ENCODE measurements at places on chromosomes 6 and 20. TPM values are rescaled to one million over a fixed set of nuclear protein-coding genes. Genes with fewer than 3 reads are reported as not detected.

DNA sequence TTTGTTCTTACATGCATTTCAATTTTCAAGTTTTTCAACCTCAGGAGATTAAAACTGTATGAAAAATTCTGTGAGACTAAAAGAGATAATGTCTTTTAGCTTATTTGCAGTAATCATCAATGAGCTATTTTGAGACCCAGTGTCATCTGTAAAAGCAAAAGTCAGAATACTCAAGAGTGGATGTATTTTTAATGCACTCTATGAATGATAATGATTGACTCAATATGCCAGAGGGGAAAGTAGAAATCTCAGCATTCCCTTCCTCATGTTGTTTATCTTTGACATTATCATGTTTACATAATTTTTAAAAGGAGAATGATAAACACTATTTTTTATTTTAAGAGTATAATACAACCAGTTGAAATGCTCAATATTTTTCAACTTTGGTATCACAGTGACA, 162.1 kb downstream of the MMUT start:
- no peak for DNase-seq

GRCh38 chr6:164296411-164296810, 881.9 kb downstream of the QKI start:
- no peak for DNase-seq

GRCh38 chr6:147447835-147448611, 60.5 kb upstream of the SAMD5 start:
- DNase-seq = no peak

- no peak for DNase-seq
These were observed 4.6 kb downstream of the THBS2 start for GRCh38 chr6:169249057-169249456.

DNA sequence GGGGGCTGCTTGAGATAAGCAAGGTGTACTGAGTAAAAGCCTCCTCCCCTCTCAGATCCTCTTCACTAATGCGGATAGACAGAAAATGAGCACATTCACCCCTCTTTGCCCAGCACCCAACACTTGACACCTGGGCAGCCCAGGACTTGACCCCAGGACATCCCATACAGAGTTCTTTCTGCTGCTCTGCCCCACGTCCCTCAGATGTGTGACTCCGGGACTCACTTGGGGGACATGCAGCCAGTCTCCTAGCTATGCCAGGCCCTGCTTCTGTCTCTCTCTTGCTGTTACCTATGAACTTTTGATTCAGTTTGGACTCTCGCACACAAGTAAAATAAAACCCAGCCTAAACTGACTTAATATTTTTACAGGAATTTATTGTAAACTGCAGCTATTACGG, 159.9 kb downstream of the EYA2 start:
- DNase-seq = no peak

DNA sequence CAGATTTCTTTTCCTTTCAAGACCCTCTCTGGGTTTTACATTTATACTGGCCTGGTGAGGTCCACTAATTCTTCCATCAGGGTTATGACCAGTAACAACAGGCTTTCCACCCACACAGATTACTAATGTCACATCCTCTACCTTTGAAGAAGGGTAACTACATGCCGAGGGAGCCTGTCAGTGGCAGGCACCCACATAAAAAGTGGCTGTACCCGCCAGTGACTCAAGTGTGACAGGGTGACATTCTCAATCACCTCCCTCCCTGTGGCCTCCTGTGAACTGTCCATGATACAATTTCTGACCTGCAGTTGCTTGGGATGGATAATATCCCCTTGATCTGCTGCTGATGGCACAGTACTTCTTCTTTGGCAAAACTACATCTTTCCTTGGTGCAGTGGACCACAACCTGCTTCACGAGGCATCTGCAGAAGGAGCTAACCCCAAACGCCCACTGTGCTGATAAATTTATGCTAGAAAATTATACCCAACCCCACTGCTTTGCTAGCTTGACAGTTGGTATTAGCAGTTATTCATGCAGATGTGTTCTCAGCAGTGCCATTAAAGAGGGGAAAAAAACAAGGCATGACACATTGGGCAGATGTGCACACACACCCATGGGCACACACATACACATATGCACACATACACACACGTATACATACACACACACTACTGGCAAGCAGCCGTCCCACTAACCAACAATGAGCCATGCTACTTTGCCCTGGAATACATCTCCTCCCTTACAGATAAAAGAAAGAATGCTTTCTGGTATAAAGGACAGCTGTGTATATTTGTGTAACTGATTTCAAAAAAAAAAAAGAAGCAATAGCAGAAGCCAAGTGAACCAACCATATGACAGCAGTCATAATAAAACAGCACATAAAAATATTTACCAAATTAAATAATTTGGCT, 20.8 kb downstream of the GFOD1 start:
- DNase-seq = no peak

GRCh38 chr20:47440857-47441773, 60.6 kb upstream of the NCOA3 start:
- DNase-seq = no peak

GRCh38 chr6:72620871-72621290, 983 bp upstream of the KCNQ5 start:
- DNase-seq = no peak

GRCh38 chr6:161837854-161838253, 564.0 kb upstream of the AGPAT4 start:
- DNase-seq = no peak

DNA sequence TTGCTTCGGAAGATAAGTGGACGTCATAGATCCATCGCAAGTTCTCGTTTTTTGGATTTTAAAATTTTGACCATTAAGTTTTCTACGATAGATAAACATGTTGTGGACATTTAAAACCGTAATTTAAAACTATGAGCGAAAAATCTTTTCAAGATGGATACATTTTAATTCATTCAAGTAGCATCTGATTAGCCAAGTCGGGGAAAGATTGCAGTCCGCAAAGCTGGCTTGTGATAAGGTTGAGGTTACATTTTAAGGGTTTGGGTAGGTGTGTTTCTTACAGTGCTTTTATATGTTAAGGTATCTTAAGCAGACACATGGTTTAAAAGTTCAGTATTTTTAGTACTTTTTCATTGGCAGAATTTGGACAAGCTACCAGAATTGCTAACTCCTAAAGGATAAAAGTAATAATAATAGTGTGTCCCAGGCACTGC, 1.2 kb downstream of the WTAP start:
- DNase-seq = no peak

DNA sequence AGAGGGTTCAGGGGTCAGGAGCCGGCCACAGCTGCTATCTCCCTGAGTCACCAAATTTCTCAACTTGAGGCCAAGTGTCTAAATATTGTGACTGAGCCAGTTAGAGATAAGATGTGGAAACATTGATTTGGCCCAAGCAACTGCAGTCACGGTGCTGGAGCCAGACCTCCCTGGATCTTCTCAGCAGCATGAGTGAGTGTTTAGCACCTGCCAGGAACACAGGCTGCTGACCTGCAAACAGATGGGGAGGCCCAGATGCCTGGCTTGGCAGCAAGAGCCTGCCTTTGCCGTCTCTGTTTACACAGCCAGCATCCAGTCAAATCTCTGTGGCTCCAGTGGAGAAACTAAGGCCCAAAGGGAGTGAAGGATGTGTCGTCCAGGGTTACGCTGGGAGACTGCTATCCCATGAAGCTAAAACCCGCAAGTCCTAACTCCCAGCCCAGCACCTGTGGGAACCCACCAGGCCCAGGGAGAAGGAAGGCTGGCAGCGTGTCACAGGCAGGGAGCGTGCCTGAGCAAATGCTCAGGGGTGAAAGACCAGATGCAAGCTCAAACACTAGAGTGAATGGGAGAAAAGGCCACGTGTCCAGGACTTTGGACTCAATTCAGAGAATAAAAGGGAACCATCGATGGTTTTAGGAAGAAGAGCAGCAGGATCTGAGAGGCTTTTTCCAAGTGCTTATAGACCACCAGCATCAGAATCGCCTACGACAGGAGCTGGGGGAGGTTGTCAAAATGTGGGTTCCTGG, 15.9 kb upstream of the PTGIS start:
- peak; percentile 78 for DNase-seq

DNA sequence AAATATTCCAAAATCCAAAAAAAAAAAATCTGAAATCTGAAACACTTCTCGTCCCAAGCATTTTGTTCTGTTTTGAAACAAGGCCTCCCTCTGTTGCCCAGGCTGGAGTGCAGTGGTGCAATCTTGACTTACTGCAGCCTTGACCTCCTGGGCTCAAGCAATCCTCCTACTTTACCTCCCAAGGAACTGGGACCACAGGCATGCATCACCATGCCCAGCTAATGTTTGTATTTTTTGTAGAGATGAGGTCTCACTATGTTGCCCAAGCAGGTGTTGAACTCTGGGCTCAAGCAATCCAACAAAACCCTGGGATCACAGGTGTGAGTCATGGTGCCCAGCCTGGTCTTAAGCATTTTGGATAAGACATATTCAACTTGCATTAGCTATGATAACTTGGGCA, 13.6 kb downstream of the SESN1 start:
- DNase-seq = no peak

GRCh38 chr6:97222903-97223302, 60.1 kb downstream of the MMS22L start:
- DNase-seq = no peak

- no peak for DNase-seq
These were observed 98.6 kb downstream of the UST start for GRCh38 chr6:148845464-148845863.

DNA sequence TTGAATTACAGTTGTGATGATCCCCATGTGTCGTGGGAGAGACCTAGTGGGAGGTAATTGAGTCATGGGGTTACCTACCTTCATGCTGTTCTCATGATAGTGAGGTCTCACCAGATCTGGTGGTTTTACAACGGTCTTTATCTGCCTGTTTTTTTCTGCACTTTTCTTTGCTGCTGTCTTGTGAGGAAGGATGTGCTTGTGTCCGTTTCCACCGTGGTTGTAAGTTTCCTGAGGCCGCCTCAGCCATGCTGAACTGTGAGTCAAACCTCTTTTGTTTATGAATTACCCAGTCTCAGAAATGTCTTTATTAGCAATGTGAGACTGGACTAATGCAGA, 6.5 kb upstream of the RANBP9 start:
- DNase-seq = no peak

DNA sequence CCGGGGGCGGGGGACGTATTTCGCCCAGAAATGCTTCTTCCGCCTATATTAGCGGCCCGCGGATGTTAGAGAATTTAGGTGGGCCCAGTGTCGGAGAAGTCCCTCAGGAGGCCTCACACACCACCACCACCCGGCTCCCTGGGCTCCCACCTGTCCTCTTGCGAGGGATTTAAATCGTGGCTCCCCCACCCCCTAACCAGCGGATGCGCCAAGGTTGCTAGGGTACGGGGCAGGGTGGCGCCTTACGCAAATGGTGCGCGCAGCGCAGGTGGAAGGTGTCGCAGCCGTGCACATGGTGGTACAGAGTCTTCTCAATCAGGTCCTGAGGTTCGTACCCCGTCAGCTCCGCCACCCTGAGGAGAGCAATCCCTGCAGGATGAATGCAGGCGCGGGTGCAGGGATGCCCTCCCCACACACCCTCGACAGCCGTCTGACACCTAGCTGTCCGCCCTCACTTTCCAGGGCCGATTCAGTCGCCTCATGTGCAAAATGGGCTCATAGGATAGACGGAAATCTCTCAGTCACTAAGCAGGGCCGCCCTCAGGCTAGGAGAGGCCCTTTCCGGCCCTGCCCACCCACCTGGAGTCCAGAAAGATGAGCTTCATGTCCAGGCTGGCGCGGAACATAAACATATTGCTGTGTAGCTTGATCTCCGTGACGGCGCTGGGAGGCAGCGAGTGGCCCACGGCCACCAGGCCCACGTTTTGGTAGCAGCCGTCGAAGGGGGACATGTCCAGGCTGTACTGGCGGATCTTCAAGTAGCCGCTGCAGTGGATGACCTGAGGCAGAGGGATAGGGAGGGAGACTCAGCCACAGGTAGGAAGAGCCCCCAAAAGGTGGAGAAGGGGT, 16.6 kb downstream of the SIM1 start:
- DNase-seq = no peak

- DNase-seq = no peak
These were observed 21.3 kb downstream of the STK35 start for GRCh38 chr20:2122936-2123335.

DNA sequence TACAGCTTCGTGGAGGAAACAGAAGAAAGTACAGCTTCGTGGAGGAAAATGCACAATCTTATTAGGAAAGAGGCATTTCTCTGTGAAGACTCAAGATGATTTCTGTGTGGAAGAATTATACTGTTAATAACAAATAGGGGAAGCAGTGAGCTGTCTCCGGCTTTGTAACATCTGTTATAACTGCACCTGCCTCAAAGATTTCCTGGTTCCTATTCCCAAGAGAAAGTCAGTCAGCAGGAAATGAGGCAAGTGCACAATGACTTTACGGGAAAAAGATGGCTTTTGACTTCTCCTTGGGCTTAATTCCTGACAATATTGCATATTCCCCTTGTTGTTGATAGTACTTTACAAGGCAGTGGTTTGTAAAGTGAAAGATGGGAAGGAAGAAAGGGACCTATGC, 538.5 kb downstream of the BMP2 start:
- no peak for DNase-seq

- no peak for DNase-seq
These were observed 75.8 kb downstream of the CEP162 start for GRCh38 chr6:84151669-84152068.

DNA sequence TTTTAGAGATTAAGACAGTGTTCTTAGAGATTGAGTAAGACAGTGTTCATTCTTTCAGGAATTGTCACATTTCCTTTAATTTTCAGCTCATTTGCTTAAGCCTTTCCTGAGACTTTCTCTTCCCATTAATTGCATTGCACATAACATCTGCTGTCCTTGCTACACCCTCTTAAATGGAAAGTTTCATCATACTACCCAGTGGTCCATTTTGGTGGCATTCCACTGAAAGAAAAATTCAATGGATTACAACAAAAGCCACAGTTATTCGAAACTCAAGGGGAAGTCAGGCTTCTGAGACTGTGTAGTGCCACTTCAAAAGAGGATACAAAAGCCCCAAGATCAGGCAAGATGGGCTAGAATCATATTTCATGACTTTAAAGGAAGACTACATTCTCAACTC, 64.0 kb downstream of the RSPO3 start:
- no peak for DNase-seq

The CALHM6 gene
- polyA plus RNA-seq = 1.5 TPM

The GPR63 gene
- polyA plus RNA-seq = 3.4 TPM

The EPPIN gene
- not detected for polyA plus RNA-seq

The BHLHE23 gene
- not detected for polyA plus RNA-seq

The LZTS3 gene
- 3.5 TPM for polyA plus RNA-seq

The PXDC1 gene
- 20.8 TPM for polyA plus RNA-seq

The CTSZ gene
- 57.3 TPM for polyA plus RNA-seq

The CTAGE9 gene
- polyA plus RNA-seq = 0.10 TPM

The NOX3 gene
- not detected for polyA plus RNA-seq

The MED23 gene
- polyA plus RNA-seq = 23.7 TPM

The CST4 gene
- polyA plus RNA-seq = not detected
